Melanocyte of skin (primary cell): ENCODE measurements at places on chromosomes 2 and 18. TPM values are rescaled to one million over a fixed set of nuclear protein-coding genes. Genes with fewer than 3 reads are reported as not detected.

The TRPM8 gene
- under 0.01 TPM in 1 of 2 replicates, not detected in the other for total RNA-seq

The AQP12A gene
- not detected in 2 replicates for total RNA-seq

The CRYBA2 gene
- total RNA-seq = 0.34 and 0.36 TPM in 2 replicates

The PLGLB2 gene
- 0.67 and 1.9 TPM in 2 replicates for total RNA-seq

The VIT gene
- total RNA-seq = 0.15 TPM in 1 of 2 replicates, not detected in the other

The DCDC2C gene
- not detected in 2 replicates for total RNA-seq

The CDH20 gene
- not detected in 2 replicates for total RNA-seq

The BOLL gene
- not detected in 2 replicates for total RNA-seq

The FOXD4L1 gene
- total RNA-seq = 0.34 TPM in 1 of 2 replicates, not detected in the other

The RTP5 gene
- not detected in 2 replicates for total RNA-seq

The SLC38A11 gene
- total RNA-seq = under 0.01 and 0.73 TPM in 2 replicates

The NEU4 gene
- under 0.01 TPM in 1 of 2 replicates, not detected in the other for total RNA-seq

The SGPP2 gene
- not detected in 2 replicates for total RNA-seq

The KDSR gene
- total RNA-seq = 40.3 and 41.8 TPM in 2 replicates

The THADA gene
- total RNA-seq = 26.6 and 29.9 TPM in 2 replicates

The POTEC gene
- not detected in 2 replicates for total RNA-seq

The TRIP12 gene
- total RNA-seq = 235 and 242 TPM in 2 replicates

The DYSF gene
- total RNA-seq = 0.34 and 1.1 TPM in 2 replicates

The GALNT5 gene
- total RNA-seq = under 0.01 and 1.5 TPM in 2 replicates

The DUSP19 gene
- total RNA-seq = 3.8 and 4.7 TPM in 2 replicates

The SLC9A4 gene
- not detected in 2 replicates for total RNA-seq

The ATP6V1B1 gene
- total RNA-seq = 0.33 and 1.1 TPM in 2 replicates

The POTEI gene
- not detected in 2 replicates for total RNA-seq

The VWC2L gene
- total RNA-seq = not detected in 2 replicates

The CNGA3 gene
- total RNA-seq = not detected in 2 replicates

The SALL3 gene
- total RNA-seq = under 0.01 TPM in 1 of 2 replicates, not detected in the other

The HOXD13 gene
- total RNA-seq = not detected in 2 replicates

The UGT1A9 gene
- total RNA-seq = not detected in 2 replicates

The SP140 gene
- total RNA-seq = under 0.01 TPM in 1 of 2 replicates, not detected in the other

The GALNT13 gene
- total RNA-seq = not detected in 2 replicates

The MC5R gene
- total RNA-seq = not detected in 2 replicates

The RPRM gene
- not detected in 2 replicates for total RNA-seq

The SPP2 gene
- not detected in 2 replicates for total RNA-seq

The LINC00305 gene
- total RNA-seq = not detected in 2 replicates

The AFF3 gene
- total RNA-seq = 2.0 and 4.6 TPM in 2 replicates

The MYO3B gene
- under 0.01 and 0.31 TPM in 2 replicates for total RNA-seq

The CNTNAP5 gene
- under 0.01 TPM in 1 of 2 replicates, not detected in the other for total RNA-seq

The IL1RL1 gene
- total RNA-seq = under 0.01 and 4.7 TPM in 2 replicates

The DOK6 gene
- total RNA-seq = under 0.01 TPM in 1 of 2 replicates, not detected in the other
